Stimulated activated CD4-positive, alpha-beta T cell treated with anti-CD3 and anti-CD28 coated beads, Interleukin-2, amount 100 ng/mL, for 4 hours (primary cell): ENCODE measurements at places on chromosomes 5 and 9.

DNA sequence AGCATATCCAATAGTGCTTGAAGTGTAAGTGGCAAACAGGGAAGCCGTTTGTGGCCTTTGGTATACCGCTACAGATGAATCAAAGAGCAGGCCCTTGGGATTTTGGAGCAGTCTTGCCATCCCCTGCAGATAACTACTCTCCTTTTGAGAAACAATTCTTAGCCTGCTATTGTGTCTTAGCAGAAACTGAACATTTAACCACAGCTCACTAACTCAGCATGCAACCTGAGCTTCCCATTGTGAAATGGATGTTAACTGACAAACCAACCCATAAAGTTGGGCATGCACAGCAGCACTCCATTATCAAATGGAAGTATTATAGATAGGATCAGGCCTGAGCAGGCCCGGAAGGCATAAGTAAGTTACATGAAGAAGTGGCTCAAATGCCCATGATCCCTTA lies 315.3 kb upstream of the PTGER4 start:
- DNase-seq, result no peak

- DNase-seq, result no peak
Measured at GRCh38 chr9:91663858-91664257, 240.2 kb upstream of the NFIL3 start.

GRCh38 chr9:126474206-126474765 lies 139.4 kb upstream of the LMX1B start:
- DNase-seq, result no peak

DNA sequence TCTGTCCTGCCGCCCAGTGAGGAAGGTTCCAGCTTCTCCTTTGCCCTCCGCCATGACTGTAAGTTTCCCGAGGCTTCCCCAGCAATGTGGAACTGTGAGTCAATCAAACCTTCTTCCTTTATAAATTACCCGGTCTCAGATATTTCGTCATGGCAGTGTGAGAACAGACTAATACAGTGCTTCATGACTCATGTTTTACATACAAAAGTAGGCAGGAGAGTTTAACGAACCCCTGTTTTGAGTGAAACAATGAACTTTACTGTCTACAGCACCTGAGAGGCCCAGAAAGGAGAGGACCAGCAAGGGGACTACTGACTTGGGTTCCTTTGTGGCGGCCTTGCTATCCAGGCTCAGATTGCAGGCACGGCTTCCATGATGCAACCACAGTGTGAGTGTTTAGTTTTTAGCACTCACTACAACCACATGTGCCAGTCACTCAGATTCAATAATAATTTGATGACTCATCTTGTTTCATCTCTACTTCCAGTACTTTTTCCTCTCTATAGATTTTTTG lies 139.1 kb upstream of the CLINT1 start:
- DNase-seq, result no peak

- no peak for DNase-seq
Measured at GRCh38 chr9:74726581-74726980, 161.1 kb downstream of the TRPM6 start.

GRCh38 chr5:76958991-76959767 lies 6.3 kb downstream of the CRHBP start:
- DNase-seq, result no peak
